ENCODE measurements at places on chromosomes 2 and 18.

GRCh38 chr18:58163004-58163590, 119.1 kb downstream of the NEDD4L start:
- no peak for DNase-seq

GRCh38 chr2:230823264-230823964, 41.3 kb upstream of the ITM2C start:
- no peak for DNase-seq

GRCh38 chr2:56473524-56473923, 289.7 kb downstream of the CCDC85A start:
- DNase-seq: no peak

- DNase-seq: no peak
Measured at GRCh38 chr2:134739236-134739878, 20.6 kb upstream of the TMEM163 start.

All from left renal pelvis (tissue), 4 donors.